ENCODE measurements at places on chromosomes 4 and X. TPM values are rescaled to one million over a fixed set of nuclear protein-coding genes. Genes with fewer than 3 reads are reported as not detected.

- DNase-seq: no peak
Observed at GRCh38 chr4:118139241-118139640, 105.0 kb downstream of the NDST3 start.

DNA sequence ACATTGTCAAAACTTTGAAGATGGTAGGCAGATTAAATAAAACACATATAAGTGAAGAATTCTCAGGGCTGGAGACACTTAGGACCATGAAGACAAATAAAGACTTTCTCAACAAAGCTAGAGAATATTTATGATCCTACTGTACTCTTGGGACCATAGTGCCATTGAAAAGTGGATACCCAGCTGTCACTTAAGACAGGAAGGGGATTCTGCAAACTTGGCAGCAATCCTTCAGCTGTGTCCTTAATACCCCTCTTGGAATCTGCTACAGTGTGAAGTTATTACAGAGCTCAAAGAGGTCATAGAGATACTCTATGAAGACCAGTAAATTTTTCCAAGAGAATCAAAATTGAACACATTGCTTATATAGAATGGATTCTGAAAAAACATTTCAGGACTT lies 24.3 kb downstream of the PDE5A start:
- DNase-seq: no peak

ITIH6 gene
- not detected for total RNA-seq

CSAG1 gene
- total RNA-seq: not detected

Data from activated CD4-positive, alpha-beta memory T cell treated with anti-CD3 and anti-CD28 coated beads, Interleukin-2, amount 10 ng/mL, durations not matched to agents 7 days and 5 days (primary cell).